A549 treated with CORT108297 at 1 μM for 4 hours (cell line): ENCODE measurements at places on chromosomes 11 and 22. TPM values are rescaled to one million over a fixed set of nuclear protein-coding genes. Genes with fewer than 3 reads are reported as not detected.

POTEH gene
- not detected in 5 replicates for total RNA-seq

SEC14L3 gene
- total RNA-seq, result not detected in 5 replicates

POU2AF2 gene
- total RNA-seq, result not detected in 5 replicates

MMP13 gene
- total RNA-seq, result 0.05 TPM in 2 of 5 replicates, not detected in the others

RBMXL2 gene
- not detected in 5 replicates for total RNA-seq

FAM180B gene
- total RNA-seq, result not detected in 5 replicates

TRIM51 gene
- total RNA-seq, result not detected in 5 replicates

HBB gene
- total RNA-seq, result not detected in 5 replicates

FJX1 gene
- total RNA-seq, result 30.2 to 43.8 TPM (median 40.0 TPM) in 5 replicates

YPEL1 gene
- 0.13 to 0.42 TPM (median 0.23 TPM) in 5 replicates for total RNA-seq

GAS2L1 gene
- 21.2 to 37.0 TPM (median 34.4 TPM) in 5 replicates for total RNA-seq

OR51T1 gene
- not detected in 5 replicates for total RNA-seq

P2RY6 gene
- total RNA-seq, result 7.3 to 14.5 TPM (median 13.2 TPM) in 5 replicates

SHANK2 gene
- 6.5 to 8.8 TPM (median 7.7 TPM) in 5 replicates for total RNA-seq
